ENCODE measurements at places on chromosomes 16 and 17.

DNA sequence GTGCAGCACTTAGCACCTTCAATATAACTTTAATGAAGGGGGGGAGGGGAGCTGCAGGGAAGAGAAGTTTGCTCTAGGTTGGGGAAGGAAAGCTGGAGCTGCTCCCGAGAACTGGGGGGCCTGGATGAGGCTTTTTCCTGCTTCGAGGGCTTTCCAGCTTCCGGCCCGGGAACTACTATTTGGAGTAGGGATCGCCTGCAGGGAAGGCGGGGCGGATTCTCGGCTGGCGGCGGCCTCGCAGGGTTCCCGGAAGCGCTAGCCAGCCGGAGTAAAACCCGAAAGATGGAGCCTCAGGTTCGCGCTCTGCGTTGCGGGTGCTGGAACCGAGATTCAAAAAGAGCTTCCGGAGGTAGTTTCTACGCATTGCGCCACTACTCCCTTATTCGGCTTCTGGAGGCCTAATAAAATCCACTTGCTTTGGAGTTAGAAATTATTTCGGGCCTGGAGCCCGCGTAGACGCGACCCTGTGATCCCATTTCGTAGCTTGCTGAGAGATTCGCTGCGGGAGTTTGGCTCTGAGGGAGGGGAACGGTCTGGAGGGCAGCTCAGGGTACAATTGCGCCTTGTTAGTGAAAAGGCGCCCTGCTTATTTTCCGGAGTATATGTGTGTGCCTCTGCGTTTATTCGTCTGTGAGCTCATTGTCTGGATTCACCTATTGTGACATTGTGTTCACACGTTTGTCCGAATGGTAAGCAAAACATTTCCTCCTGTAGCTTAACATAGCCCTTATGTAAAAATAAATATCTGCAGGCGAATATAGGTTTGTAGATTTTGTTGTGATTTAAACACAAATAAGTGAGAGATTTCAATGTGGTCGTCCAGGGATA is 652 bp downstream of the PRAC2 start:
- no peak for DNase-seq

- DNase-seq, result no peak
Measured at GRCh38 chr17:60160829-60161501, 11.2 kb downstream of the CA4 start.

GRCh38 chr17:27949304-27949703 is 56.1 kb upstream of the LYRM9 start:
- DNase-seq, result no peak

- peak; percentile 3 for DNase-seq
Measured at GRCh38 chr17:20966870-20967269, 75.9 kb downstream of the USP22 start.

- peak; percentile 24 for DNase-seq
Measured at GRCh38 chr16:76634847-76635697, 357.9 kb downstream of the CNTNAP4 start.

DNA sequence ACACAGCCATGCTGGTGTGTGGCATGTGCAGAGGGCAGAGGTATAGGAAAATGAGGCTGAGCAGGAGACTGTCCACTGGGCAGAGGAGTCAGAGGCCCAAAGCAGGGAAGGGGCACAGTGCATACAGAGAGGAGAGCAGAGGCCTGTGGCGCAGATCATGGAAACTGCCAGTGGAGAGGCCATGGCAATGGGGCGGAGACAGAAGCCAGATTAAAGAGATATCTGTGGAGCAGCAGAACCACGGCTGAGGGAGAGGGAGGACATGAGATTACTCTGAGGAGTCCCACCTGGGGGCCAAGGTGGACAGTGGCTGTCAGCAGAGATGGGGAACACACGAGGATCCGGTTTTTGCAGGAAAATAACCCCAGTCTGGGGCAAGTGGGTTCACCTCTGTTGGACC is 43.3 kb downstream of the RANBP10 start:
- DNase-seq, result no peak

DNA sequence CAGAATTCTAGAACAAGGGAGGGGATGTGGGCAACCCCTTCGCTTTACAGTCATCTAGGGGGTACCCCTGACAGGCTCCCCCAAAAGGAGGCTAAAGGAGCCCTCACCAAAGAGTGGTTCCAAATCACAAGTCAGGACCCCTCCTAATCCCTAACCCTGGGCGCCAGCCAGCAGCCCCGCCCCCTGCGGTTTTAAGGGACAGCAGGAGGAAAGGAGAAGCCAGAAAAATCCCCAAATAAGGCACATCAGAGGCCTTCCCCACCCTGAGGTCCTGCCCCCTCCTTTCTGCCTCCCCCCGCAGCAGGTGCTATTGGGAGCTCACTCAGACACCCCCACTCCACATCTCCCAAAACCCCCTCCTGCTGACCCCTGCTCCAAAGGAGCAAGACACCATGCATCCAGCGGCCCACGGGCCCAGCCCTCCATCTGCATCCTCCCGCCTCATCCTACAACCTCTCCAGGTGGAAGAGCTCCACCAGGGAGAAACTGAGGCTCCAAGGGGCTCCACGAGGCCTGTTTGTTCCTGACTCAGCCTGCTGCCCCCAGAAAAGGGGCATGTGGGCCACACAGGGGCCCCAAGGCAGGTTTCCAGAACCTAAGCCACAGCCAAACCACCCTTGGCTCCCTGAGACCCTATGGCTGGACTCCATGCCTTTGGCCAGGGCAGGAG is 93.5 kb downstream of the GOSR1 start:
- no peak for DNase-seq

DNA sequence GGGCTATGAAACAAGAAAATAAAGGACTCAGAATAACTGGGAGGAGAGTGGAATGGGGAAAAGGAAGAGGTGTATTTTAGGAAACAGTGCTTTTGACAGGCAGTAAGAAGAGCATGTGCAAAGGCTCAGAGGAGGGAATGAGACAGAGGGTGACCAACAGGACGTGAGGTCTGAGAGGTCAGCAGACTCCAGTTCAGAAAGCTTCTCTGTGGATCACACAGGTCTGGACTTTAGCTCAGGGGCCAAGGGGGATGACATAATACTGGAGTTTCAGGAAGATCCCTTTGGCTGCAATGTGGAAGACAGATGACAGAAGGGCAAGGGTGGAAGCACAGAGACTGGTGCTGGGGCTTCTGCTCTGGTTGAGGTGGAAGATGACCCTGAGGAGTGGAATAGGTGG is 489.9 kb upstream of the CDH5 start:
- no peak for DNase-seq

DNA sequence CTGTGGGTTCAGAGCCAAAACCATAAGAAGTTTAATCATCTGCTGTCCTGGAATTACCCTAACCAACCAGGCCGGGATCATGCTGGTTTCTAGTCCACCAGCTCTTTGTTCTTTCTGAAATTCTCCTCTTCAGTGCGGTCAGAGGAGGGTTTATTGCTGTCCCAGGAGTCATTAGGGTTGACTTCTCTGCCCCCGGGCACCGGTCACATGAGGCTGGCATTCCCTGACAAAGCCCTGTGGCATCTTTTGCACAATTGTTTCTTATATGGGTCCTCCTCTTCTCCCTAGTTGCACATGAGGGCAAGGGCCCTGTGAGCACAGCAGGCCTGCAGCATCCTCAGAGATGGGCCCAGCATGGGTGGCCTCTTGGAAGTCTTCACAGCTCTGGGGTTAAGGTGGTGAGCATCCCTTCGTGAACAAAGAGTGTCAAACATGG is 243.9 kb downstream of the IRF8 start:
- DNase-seq, result no peak

- DNase-seq, result no peak
Measured at GRCh38 chr17:801660-802059, 19.5 kb downstream of the MRM3 start.

GRCh38 chr17:82345151-82345976 is 11.8 kb upstream of the SECTM1 start:
- DNase-seq, result no peak

- DNase-seq, result no peak
Measured at GRCh38 chr16:8694795-8695728, 20.6 kb downstream of the ABAT start.

DNA sequence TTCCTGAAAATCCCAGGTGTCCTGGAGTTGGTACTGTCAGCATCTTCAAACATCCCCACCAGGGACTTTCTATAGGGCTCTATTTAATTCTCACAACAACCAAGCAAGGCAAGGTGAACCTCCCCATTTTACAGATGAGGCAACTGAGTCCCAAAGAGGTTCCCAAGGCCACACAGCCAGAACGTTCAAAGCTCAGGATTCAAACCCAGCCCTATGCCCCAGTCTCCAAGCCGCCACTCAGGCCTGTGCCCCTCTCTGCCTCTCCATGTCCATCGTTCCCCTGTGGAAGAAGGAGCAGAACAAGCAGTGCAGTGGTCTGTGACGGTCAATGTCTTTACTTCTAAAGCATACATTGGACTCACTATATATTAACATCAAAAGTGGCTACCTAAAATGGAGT is 6.1 kb downstream of the ZNF319 start:
- no peak for DNase-seq

DNA sequence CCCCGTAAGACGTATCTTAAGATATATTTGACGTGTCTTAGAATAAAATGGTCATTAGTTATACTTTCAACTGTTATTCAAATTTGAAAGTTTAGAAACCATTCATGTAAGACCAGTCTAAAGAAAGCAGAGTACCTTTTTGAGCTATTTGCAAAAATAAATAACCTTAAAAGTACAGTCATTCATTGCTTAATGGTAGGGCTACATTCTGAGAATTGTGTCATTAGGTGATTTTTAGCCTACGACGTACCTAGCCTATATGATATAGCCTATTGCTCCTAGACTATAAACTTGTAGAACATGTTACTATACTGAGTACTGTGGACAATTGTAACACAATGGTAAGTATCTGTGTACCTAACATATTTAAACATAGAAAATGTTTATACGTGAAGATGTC is 139.2 kb downstream of the PHKB start:
- DNase-seq, result no peak

GRCh38 chr17:7440113-7440833 is 961 bp downstream of the FGF11 start:
- peak; percentile 25 for DNase-seq

DNA sequence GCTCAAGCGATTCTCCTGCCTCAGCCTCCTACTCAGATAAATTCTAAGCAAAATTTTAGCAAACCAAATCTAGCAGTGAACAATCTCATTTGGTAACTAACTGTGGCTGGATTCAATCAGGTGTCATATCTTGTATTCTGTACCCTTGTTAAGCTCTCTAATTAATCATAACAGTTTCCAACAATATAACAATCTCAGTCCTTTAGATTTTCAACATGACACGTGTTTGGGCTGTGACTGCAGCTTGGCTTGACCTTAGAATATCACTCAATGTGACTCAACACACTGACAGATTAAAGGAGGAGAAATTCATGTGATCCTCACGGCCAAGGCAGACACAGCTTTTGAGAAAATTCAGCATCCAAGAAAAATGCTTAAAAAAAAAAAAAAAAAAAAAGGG is 133.6 kb downstream of the BANP start:
- no peak for DNase-seq

DNA sequence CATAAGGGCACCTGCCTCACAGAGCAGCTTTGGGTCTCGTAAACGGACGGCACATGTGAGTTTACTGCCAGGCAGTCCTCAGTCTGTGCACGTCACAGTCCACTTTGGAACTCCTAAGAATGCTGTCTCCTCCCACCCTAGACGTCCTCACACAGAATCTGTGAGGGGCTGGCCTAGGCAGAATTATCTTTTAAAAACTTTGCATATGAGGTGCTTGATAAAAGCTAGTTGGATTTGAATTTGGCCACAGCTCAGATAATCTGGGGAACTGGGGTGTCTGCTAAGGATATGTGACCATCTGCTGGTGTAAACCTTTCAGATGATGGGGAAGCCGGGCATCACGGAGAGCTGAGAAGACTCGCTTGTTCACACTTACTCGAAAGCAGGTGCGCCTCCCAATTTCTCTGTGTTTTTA is 64.4 kb downstream of the METRNL start:
- DNase-seq, result no peak

All from CD4-positive, alpha-beta T cell treated with Interleukin-1 beta for 1 hour (primary cell).